NCI-H146 (cell line): ENCODE measurements at places on chromosomes 6 and 20.

DNA sequence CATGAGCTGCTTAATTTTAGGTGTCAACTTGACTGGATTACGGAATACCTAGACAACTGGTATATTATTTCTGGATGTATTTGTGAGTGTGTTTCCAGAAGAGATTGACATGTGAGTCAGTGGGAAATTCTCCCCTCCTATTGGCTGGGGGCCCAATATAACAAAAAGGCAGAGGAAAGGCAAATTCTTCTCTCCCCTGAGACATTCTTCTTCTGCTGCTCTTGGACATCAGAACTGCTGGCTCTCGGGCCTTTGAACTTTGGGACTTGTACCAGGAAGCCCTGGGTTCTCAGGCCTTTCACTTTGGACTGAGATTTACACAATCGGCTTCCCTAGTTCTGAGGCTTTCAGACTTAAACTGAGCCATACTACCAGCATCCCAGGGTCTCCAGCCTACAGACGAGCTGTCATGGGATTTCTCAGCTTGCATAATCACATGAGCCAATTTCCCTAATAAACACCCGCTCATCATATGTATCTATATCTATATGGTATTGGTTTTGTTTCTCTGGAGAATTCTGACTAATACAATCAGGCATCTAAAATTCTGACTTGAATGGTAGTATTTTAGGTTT is 7.6 kb upstream of the BTN3A3 start:
- no peak for DNase-seq

- no peak for DNase-seq
Observed at GRCh38 chr20:535958-536357, 7.6 kb downstream of the CSNK2A1 start.

DNA sequence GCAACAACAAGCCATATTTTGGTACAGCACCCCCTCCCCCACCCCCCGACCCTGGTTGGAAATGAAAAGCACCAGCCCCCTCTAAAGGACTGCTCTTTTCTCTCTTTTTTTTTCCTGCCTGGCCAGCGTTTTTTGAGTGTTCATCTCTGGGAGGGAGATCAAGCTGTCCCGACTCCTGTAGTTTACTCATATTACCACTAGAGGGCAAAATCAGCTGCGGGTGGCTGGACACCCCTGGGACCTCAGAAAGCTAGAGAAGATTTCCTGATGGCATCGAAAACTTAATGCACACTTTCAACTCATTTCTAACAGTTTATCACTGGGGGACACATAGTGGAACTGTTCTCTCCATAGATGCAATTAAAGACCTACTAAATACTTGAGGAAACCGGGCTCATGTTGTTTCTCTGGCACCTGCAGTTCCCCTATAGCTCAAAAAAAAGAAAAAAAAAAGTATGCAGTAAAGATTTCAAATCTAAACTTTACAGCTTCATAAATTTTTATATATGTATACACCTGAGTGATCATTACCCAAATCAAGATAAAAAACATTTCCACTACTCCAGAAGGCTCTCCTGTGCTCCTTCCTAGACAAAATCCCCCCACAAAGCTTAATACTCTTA is 24.4 kb downstream of the CNBD2 start:
- DNase-seq = peak; percentile 76

GRCh38 chr6:168699631-168700295 is 258.8 kb downstream of the SMOC2 start:
- DNase-seq = peak; percentile 70

GRCh38 chr20:21511850-21512633 is 1.8 kb downstream of the NKX2-2 start:
- DNase-seq = no peak

- DNase-seq = peak; percentile 15
Observed at GRCh38 chr6:42260972-42261371, 43.3 kb upstream of the MRPS10 start.

- no peak for DNase-seq
Observed at GRCh38 chr6:130829333-130829910, 2.2 kb downstream of the SMLR1 start.

DNA sequence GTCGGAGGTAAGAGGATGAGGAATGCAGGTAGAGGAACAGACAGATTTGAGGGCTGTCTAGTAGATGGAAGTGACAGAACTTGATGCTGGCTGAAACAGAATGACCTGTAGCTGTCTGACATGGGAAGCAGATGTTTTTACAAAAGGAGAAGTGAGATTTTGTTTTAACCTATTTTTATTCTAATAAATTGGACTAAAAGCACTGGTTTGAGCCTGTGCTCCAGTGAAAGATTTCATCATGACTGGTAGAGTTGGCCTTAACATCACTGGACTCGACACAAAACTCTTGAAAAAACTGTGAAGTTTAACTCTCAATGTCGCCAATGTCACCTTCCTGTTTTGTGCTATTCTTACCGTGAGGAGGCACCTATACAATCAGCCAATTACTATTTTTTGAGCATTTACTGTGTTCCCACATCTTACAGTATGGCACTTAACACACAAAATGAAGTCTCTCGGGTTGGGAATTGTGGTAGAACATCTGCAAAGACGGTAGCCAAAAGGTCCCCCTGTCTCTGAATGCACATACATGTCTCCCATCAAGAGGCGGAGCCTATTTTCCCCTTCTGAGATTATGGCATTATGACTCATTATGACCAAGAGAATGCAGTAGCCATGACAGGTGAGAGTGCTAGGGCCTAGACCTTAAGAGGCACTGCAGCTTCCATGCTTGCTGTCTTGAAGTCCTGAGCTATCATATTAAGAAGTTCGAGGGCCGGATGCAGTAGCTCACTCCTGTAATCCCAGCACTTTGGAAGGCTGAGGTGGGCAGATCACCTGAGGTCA is 93.2 kb downstream of the FOXF2 start:
- DNase-seq = no peak

DNA sequence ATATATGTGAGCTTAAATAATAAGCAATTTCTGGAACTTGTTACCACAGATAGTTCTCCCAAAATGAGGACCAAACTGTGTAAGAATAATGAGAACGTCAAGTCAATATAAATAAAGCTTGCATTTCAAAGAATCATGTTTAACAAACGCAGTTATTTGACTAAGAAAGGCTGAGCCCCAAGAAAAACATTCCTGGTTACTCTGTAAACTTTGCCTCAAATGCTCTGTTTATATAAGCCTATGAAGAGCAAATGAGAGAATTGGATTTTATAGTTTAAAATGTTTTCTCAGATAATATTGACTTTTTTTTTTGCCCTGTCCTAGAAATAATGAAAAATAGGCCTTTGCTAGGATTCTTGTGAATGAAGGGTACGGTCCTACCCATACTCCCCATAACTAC is 81.3 kb downstream of the C6orf52 start:
- peak; percentile 36 for DNase-seq

DNA sequence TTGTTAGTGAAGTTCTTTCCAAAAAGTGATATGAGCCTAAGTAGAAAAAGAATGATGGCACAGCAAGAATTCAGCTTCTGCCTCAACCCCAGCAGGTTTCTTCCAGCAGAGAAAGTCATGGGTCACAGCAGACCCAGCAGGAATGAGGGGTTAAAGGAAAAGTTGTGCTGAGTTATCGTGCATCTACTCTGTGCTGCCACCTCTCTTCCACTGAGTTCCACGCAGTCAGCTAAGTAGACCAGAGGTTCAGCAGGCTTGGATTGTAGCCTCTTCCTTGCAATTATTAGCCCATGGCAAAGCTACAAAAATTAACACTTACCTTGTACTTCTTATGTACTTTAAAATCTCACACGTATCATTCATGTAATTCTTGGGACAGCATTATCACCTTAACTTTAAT is 510.8 kb downstream of the PTPRT start:
- DNase-seq = no peak

GRCh38 chr6:2940010-2940850 is 31.1 kb downstream of the SERPINB6 start:
- no peak for DNase-seq

- DNase-seq = peak; percentile 93
Observed at GRCh38 chr20:33663161-33664084, 1.3 kb downstream of the C20orf144 start.

GRCh38 chr6:132728616-132729015 is 14.8 kb upstream of the VNN1 start:
- DNase-seq = peak; percentile 2

GRCh38 chr20:51756653-51757052 is 11.5 kb downstream of the ATP9A start:
- no peak for DNase-seq

DNA sequence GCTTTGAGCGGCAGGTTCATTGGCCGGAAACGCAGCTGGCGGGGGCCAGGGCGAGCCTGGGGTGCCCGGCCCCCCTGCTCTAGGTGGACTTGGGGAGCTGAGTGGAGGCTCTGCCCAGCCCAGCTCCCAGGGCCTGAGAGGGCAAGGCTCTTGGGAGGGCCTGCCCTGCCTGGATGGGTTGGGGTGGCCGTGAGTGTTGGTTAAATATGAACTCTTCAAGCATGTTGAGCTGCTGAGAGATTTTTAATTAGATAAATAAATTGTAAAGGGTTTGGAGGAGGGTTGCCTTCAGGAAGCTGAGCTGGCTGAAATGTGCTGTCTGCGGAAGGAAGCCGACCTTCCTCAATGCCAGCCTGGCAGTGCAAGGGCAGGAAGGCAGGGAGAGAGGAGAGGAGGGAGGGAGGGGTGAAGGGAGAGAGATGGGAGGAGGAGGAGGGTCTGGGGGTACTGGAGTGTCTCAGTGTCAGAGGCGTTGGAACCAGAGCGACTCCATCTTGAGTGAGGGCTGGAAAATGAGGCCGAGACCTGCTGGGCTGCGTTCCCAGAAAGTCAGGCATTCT is 39.4 kb upstream of the PMEPA1 start:
- no peak for DNase-seq

DNA sequence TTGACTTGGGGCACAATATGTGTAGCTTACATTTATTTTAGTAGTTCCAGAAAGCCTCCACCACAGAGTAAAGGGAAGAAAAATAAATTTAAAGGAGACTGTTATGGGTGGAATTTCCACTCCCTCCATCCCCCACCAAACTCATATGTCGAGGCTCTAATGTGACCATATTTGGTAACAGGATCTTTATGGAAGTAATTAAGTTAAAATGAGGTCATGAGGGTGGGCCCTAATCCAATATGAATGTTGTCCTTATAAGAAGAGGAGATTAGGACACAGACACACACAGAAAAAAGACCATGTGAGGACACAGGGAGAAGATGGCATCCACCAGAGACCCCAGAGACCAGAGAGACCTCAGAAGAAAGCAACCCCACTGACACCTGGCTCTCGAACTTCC is 189.7 kb downstream of the EDN1 start:
- DNase-seq = no peak

GRCh38 chr6:11093376-11093625 is 333 bp upstream of the SMIM13 start:
- no peak for DNase-seq

DNA sequence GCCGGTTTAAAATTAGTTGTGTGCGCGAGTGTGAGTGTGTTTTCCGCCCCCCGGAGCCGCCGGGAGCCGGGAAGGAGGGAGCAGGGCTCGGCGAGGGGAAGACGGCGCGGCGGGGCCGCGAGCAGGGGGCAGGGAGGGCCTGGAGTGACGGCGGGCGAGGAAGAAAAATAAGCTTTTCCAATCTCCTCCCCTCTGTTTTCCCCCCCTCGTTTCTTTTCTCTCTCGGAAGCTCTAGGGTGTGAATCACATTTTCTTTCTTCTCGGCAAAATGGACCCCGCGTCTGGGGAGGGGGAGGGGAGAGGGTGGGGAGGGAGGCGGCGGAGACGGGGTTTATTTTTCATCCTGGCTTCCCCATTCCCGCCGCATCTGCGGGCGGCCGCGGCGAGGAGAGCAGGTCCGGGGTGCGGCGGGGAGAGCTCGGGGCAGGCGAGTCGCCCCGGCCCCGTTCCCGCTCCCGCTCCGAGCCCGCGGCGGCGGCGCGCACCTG is 881 bp downstream of the BICRAL start:
- DNase-seq = peak; percentile 98

GRCh38 chr20:22901921-22902320 is 133.2 kb upstream of the SSTR4 start:
- no peak for DNase-seq

- DNase-seq = no peak
Observed at GRCh38 chr6:157715728-157716164, 107.3 kb upstream of the SNX9 start.

DNA sequence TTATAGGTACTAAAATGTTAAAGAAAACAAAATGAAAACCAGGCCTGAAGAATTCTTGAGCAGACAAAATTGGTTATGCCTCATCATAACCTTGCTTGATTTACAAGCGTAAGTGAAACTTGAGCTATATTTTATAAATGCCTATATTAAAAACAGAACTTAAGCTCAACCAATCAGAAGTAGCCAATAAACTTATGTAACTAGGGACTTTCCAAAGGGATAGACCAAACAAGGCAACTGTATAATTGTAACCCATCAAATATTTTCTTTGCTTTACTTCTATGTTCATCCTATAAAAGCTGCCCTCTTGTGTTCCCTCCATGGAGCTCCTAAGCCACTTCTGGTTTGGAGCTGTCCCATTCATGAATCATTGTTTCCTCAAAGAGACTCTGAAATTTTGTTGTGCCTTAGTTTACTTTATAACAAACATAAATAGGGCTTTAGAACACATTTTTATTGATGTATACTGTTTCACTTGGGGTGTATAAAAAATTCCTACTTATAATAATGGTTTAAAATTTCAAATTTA is 101.6 kb upstream of the CARMIL1 start:
- DNase-seq = no peak

- DNase-seq = peak; percentile 94
Observed at GRCh38 chr20:20552076-20552475, 160.4 kb downstream of the RALGAPA2 start.

- peak; percentile 62 for DNase-seq
Observed at GRCh38 chr20:3209257-3209945, at the start of gene ITPA. Gene ITPA, plus strand, starts transcription at chr20:3209498. Its CDS starts 54 bp downstream, at chr20:3209552.

DNA sequence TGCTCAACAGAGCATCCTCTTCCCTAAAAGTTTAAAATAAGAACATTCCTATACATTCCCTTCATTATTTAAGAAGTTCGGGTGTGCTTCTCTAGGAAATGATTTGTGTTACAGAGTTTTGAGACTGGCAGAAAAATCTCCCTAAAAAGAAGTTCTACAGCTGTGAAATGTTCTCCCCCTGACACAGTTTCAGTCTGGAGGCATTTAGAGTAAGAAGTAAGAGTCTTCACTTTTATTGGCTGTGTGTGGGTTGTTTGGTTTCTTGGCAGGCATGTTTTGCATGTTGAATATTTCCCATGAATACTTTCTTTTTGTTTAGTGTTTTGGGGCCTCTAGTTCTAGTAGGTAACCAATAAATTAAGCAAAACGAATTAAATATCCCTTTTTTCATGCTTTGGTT is 195.9 kb downstream of the TENT5A start:
- DNase-seq = no peak
